ENCODE measurements at places on chromosomes 1 and 21.
A peak's percentile ranks its signal among the peaks of the same experiment; 100 is the strongest.

GRCh38 chr1:57348921-57349320, 74.9 kb downstream of the DAB1 start:
- DNase-seq: no peak

DNA sequence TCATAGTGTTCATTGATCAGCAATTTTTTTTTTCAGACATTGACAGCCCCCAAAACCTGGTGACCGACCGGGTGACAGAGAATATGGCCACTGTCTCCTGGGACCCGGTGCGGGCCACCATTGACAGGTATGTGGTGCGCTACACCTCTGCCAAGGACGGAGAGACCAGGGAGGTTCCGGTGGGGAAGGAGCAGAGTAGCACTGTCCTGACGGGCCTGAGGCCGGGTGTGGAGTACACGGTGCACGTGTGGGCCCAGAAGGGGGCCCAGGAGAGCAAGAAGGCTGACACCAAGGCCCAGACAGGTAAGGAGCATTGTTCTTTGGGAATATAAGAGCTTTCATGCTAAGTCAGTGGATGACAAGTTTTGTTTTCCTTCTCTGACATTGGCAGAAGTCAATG, 49.3 kb downstream of the TNN start:
- no peak for DNase-seq

GRCh38 chr1:7613106-7613850, 157.8 kb upstream of the VAMP3 start:
- no peak for DNase-seq

DNA sequence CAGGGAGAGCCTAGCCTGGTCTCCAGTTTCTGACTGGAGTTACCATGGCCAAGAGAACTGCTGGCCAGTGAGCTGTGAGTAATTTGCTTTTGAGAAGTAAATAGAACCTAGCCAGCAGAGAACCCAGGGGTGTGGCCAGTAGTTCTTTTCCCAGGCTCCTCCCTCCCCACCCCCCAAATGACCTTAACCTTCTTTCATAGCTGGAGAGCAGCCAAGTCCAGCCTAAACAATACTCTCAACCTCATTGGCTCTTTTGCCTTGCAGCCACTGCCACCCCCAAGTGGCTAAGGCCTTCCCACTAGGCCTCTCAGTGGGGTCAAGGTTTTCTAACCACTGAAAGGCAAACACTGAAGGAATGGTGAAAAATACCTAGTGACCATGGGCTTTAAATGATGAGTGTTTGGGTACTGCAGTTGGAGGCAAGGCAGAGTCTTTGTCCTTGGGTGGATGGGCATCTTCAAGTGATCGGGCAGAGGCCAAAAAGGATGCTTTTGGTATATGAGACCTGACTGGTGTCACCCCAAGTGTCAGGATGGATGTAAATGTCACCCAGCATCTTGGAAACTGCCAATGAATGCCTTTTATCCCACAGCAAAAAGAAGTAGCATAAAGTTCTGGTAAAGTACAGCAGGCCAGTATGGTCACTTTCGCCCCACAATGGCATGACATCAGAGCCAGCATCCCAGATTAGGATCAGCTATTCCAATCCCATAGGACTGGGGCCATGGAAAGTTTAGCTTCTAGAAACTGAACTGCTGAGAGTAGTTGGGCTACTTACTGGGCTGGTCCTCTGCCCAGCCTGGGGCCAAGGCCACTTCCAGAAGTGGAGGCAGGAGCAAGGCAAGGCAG, 3.5 kb upstream of the PIGV start:
- no peak for DNase-seq

- DNase-seq: no peak
These were observed 281.0 kb upstream of the DEPDC1 start for GRCh38 chr1:68777851-68778250.

DNA sequence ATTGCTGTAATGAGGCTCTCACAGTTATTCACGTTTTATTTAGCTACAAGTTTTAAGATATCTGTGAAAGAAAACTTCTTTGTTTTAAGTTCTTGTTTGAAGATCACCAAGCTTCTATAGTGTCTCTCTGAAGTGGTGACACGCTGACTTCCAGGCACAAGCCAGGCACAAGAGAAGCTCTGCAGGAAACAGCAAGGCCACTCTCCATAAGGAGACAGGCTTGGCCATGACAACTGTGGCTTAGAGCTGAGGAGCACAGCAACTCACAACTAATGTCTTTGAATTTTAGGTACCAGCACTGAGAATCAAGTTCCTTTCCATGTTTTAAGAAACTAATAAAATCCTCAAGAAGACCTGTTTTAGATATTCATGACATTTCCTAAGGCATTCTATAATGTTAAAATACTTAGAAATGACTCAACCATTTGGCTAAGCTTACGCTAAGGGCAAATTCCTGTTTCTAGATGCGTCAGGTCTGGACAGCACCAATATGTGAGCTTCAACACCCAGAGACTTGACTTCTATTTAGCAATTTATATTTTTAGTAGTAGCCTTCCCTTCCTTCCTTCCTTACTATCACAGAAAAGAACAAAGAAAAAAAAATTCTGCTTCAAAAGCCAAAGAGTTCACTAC, 40.2 kb downstream of the APP start:
- DNase-seq: no peak

GRCh38 chr1:176897350-176898236, 266.9 kb downstream of the ASTN1 start:
- peak; percentile 56 for DNase-seq

- DNase-seq: no peak
These were observed 41.0 kb downstream of the DEGS1 start for GRCh38 chr1:224223819-224224714.

GRCh38 chr21:23445307-23445706, 2162.0 kb downstream of the MRPL39 start:
- no peak for DNase-seq

- DNase-seq: no peak
These were observed 9.5 kb upstream of the B3GALNT2 start for GRCh38 chr1:235513495-235514366.

DNA sequence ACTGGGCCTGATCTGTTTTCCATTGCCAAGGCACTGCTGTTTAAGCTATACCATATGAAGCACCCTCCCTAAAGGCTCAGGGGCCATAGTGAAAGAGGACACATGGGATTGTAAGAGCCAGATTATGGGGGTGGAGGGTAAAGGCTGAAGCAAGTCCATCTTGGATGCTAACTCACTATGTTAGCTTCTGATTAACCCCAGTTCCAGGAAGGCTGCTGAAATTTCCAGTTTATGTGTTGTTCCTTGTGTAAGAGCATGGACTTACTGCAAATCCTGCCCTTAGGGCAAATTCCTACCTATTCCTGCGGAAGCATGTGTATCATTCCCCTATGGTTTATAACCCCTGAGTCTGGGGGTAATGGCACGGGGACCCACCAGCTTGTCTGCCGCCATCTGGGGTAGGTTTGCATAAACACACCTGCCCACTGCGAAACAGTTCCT, 91.8 kb upstream of the SERBP1 start:
- no peak for DNase-seq

DNA sequence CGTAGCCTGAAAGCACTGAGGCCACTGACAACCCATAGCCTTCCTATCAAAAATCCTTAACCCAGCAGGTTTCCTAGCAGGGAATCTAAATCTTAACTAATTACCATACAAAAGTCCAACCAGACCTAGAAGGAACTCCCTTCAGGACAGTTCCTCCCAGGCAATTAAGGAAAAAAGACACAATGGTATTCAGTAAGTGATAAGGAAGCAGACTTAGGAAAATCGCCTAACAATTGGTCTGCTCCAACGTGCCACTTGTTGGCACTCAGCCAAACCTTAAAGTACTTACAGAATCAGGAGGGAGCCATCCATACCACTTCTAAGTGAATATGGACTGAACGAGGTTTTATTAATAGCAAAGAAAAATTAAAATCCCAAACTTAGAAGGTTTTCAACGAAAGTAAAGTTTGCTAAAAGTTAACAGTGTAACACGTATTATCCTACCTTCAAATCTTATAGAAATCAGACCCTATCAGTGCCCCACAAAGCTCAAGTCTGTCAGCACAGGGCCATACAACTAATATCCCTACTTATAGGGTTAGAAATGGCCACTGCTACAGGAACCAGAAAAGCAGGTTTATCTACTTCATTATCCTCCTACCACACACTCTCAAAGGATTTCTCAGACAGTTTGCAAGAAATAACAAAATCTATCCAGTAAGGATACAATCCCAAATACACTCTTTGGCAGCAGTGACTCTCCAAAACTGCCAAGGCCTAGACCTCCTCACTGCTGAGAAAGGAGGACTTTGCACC, 29.0 kb downstream of the SPATA6 start:
- no peak for DNase-seq

- no peak for DNase-seq
These were observed 831 bp upstream of the FOXD2 start for GRCh38 chr1:47436979-47437446.

GRCh38 chr1:248576260-248576980, 1.9 kb upstream of the OR2T34 start:
- DNase-seq: no peak

DNA sequence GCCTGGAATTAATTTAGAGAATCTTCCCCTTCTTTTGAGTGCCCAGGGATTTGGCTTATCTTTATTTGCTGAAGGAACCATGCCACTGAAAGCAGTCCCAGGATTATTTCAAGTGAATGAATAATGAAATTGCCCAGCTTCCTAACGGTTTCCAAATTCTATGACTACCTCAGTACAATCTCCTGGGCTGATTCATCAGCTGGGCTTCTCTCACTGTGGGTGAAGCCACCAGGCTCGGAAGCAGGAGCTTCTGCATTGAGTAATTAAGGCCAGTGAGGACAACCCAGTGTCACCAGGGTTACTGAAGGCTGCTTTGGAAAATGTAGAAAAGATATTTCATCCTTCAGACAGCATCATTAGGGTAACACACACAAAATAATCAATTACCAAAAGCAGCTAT, 169.8 kb downstream of the DAB1 start:
- no peak for DNase-seq

GRCh38 chr1:219105893-219106292, 67.8 kb upstream of the LYPLAL1 start:
- no peak for DNase-seq

- no peak for DNase-seq
These were observed 49.8 kb downstream of the SLC35D1 start for GRCh38 chr1:67004176-67004575.

DNA sequence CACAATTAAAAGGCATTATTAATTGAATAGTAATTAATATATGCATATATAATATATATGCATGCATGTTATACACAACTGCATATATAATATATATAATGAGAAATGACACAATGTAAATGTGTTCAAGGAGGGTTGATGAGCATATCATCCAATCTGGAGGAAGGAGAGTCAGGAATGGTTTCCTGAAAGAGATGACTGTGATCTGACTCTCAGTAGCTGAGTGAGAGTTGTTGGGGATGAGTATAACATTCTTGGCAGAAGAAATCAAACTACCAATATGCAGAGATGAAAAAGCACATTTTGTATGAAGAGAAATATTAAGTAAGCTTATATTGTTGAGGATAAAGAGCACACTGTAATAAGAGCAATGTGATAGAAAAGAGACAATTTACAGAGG, 37.3 kb downstream of the F13B start:
- DNase-seq: no peak

DNA sequence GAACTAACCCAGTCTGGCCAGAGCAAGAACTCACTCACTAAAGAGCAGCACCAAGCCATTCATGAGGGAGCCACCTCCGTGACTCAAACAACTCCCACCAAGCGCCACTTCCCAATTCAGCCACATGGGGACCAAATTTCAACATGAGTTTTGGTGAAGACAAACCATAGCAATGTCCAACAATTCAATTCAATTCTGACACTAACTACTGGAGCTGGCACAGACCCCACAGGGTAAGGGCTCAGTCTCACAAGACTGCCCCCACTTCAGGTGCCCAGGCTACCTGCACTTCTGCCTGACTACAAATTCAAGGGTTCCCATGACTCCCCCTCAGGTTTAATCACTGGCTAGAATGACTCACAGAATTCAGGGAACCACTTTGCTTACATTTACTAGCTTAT, 48.8 kb upstream of the RAP1A start:
- DNase-seq: peak; percentile 34

GRCh38 chr1:204564835-204565234, 48.6 kb downstream of the MDM4 start:
- no peak for DNase-seq

DNA sequence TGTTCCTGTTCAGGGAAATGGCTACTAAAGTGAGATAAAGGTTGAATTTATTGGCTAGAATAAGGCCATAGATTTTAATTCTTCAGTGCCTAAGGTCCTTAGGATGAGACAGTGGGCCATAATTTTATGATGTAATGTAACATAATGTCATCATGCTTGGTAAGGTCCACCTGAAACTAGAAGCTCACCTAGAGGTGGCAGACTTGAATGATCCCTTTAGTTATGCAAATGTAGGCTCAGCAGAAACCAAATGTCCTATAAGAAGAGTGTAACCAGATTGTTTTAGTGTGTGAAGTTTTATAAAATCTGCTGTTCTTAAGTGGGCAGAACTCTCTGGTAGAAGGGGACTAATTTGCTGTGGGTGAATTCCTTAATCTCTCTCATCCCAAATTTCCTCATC, 13.5 kb upstream of the SETDB1 start:
- DNase-seq: no peak

DNA sequence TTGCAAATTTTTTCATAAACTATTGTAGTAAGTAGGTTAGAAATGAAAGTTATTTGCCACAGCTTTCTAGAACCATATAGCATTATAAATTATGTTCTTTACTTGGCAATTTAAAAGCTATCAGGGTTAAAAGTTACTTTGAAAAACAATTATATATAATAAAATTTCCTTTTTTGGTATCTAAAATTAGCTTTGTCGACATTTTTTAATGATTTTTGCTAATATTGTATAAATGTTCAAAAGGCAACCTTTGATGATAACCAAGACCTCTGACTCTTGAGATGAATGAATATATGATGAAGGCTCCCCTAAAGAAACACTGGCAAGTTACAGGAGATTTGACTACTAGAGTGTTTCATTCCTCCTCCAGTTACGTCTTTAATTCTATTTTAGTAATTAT, 121.2 kb downstream of the CDC42BPA start:
- DNase-seq: no peak

DNA sequence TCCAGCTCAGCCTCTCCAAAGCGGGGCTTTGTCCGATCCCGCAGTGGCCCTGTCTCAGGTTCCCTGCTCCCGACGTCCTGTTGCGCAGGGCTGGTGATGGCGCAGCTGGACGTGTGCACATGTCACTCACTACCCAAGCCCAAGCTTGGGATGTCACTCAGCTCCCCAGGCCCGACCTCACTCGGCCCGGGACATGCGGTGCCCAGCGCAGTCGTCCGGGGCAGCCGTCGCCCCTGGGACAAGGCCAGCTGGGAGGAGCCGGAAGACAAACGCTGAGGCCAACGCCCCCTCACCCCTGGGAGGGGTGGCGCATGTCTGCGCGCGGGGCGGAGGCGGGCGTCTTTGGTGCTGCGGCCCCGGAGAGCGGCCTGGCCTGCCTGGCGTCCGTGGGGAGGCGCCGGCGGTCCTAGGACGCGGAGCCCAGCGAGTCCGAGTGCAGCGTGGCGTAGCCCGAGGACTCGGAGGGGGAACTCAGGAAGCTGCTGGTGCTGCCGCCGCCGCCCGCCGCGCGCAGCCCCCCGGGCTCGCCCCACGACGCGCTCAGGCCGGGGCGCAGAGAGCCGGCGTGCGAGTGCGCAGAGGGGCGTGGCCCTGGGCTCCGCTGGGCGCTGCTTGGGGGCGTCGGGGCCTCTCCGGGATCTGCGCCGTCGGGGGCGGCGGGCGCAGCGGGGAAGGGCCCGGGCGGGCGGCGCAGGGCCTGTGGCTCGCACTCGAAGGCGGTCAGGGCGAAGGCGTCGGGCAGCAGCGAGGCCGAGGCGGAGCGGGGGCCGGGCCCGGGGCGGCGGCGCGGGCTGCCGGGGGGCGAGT, 5.2 kb downstream of the HES3 start:
- no peak for DNase-seq

- peak; percentile 54 for DNase-seq
These were observed at the start of gene PHLDA3 for GRCh38 chr1:201468844-201469644. Gene PHLDA3 (minus strand): TSS chr1:201469188. CDS start chr1:201468786, 402 bp downstream.
